ENCODE measurements at places on chromosomes 3 and 15.

DNA sequence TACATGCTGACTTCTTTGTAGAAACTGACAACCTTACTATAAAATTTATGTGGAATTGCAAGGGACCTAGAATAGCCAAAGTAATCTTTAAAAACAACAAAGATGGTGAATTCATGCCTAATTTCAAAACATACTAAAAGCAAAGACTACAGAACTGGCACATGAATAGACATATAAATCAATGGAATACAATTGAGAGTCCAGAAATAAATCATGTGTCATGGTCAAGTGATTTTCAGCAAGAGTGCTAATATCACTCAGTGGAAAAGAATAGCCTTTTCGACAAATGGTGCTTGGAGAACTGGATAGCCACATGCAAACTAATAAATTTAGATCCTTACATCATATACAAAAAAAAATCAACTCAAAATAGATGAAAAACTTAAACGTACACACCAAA lies 8.7 kb downstream of the IMPG2 start:
- no peaks in the 10 kb centered on the region for H3K4me1 ChIP-seq
- no peak overlapping the region for H3K4me3 ChIP-seq
- H3K36me3 ChIP-seq = no peaks in the 10 kb centered on the region
- H3K27me3 ChIP-seq = no peaks in the 10 kb centered on the region
- H3K27ac ChIP-seq = no peak overlapping the region
- DNase-seq = no peak

GRCh38 chr3:194326968-194327217 lies 24.2 kb downstream of the CPN2 start:
- no peaks in the 10 kb centered on the region for H3K36me3 ChIP-seq
- H3K4me1 ChIP-seq = no peaks in the 10 kb centered on the region
- no peak for DNase-seq

DNA sequence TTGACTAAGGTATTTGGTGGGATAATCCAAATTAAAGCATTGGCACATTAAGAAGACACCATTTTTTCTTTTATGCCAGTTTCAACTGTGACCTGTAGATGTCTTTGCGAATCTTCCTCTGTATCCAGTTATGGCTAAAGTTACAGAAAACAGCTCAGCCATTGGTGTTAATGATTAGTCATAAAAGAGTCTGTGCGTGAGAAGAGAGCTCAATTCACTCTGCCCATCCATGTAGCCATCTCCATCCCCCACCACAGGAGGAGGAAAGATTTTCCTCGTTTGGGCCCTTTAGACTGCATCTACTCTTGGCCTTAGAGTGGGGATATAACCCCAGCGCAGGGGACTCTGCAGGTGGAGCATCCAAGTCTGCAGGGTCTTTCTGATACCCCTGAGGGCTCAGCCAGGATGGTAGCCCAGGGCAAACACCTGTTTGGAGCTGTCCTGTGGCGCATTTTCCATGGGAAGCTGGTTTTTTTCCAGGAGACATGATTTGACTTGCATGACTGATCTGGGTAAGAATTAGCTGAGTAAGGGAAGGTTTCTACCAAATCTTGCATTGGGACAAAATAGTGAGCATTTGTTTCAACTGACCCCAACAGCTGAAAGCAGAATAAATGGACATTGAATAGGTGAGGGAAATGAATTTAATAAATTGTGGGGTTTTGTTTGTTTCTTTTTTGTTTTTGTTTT lies 29.5 kb downstream of the NANOGP8 start:
- H3K4me1 ChIP-seq = no peaks in the 10 kb centered on the region
- no peak for DNase-seq
- H3K4me3 ChIP-seq = no peak overlapping the region
- no peak overlapping the region for H3K27ac ChIP-seq
- no peaks in the 10 kb centered on the region for H3K36me3 ChIP-seq
- no peaks in the 10 kb centered on the region for H3K27me3 ChIP-seq

DNA sequence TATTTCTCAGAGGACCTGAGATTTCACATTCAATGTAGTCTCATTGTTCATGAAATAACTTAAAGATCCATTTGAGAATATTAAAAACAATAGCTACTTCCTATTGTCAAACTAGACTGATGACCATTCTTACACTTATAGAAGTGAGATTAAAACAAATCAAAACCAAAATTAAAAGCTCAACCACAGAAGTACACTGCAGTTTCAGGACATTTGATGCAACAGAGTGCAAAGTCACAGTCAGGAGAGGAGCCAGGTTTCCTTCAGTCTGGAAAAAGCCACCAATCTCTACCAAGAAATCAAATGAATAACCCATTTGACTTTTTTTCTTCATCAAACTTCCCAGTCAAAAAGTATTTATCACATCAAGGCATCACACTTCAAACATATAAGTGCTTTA lies 5.5 kb downstream of the CCPG1 start:
- no peaks in the 10 kb centered on the region for H3K4me1 ChIP-seq
- H3K27ac ChIP-seq = no peak overlapping the region
- H3K27me3 ChIP-seq = no peaks in the 10 kb centered on the region
- DNase-seq = no peak

DNA sequence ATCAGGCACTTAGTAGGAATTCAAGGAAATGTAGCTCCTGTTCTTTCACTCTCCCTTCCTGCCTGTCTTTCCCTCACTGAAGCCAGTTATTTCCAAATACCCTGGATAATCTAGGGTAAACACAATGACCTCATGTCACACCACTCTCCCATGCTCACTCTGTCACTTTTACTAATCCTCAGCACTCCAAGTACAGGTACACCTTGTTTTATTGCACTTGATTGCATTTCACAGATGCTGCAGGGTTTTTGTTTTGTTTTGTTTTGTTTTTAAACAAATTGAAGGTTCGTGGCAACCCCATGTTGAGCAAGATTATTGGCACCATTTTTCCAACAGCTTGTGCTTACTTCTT lies 40.8 kb downstream of the PPM1L start:
- no peak for DNase-seq
- H3K4me1 ChIP-seq = no peaks in the 10 kb centered on the region
- no peak overlapping the region for H3K4me3 ChIP-seq

GRCh38 chr15:51751697-51752683 lies 593 bp downstream of the TMOD2 start:
- DNase-seq = no peak
- H3K27ac ChIP-seq = peak overlapping the region; percentile 68
- H3K4me3 ChIP-seq = peak overlapping the region; percentile 72

DNA sequence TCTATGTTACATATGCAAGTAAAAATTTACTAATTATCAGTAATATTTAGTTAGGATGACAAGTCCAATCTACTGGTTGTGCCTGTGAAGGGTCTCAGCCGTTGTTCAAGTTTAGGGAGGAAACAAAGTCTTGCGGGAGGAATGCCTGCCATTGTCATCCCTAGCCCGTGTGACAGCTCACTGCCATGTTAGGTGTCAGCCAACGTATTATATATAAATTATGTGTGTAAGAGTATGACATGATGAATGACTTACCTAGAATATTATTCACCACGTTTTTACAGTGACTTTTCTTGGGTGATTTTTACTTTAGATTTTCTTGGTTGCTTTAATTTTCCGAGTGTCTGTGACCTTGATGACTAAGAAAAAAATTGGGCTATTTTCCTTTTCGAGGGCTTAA lies 614.4 kb upstream of the MDFIC2 start:
- H3K27me3 ChIP-seq = no peaks in the 10 kb centered on the region
- no peak for DNase-seq
- no peaks in the 10 kb centered on the region for H3K36me3 ChIP-seq
- no peak overlapping the region for H3K4me3 ChIP-seq
- no peak overlapping the region for H3K27ac ChIP-seq

GRCh38 chr15:57290826-57291225 lies 85.5 kb upstream of the CGNL1 start:
- no peak overlapping the region for H3K4me3 ChIP-seq
- no peak for DNase-seq
- H3K27ac ChIP-seq = no peak overlapping the region
- H3K36me3 ChIP-seq = no peaks in the 10 kb centered on the region
